ENCODE measurements at places on chromosomes 4 and X.
A peak's percentile ranks its signal among the peaks of the same experiment; 100 is the strongest.

- DNase-seq, result no peak
Observed at GRCh38 chr4:740656-741282, 35.1 kb downstream of the PCGF3 start.

DNA sequence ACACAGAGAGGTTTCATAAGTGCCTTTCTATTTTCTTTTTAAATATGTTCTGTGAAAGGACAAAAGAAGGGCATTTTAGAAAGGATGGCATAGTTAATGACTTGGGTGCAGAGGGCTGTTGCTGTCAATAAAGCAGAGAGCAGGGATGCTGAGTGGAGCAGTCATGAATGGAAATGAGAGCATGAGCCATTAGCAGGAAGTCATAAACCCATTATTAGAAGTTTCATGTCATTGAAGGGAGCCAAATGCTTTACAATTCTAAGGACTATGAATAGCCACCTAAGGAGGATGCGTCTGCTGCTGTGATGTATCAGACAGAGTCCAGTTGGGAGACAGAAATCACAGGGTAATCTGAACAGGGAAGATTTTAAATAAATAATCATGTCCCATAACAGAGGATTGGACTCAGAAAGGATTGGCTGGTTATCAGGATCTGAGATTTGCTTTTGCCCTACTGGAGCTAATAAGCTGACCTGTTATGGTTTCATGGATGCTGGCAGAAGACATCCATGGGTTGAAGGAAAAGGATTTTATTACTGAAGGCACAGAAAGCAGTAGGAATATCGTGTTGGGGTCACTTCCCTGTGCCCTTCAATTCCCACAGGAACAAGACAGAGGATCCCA, 47.5 kb upstream of the WDR19 start:
- no peak for DNase-seq

DNA sequence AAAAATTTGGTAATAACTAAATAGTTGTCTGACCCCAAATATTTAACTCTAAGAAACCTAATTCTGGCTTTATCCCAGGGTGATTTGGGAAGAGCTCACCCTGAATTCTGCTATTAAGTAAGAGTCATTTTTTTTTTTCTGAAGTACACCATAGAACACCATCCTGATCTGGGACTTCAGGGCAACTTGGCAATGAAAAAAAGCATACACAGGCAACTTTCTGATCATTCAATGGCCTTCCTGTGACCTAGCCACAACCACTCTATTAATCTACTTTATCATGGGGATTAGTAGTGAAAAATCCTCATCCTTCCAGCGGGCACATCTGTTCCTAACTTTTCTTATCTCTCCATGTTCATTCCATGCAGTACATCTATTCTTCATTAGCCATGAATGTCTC, 333.2 kb upstream of the MAD2L1 start:
- no peak for DNase-seq

GRCh38 chr4:167642250-167642649, 408.0 kb upstream of the SPOCK3 start:
- no peak for DNase-seq

DNA sequence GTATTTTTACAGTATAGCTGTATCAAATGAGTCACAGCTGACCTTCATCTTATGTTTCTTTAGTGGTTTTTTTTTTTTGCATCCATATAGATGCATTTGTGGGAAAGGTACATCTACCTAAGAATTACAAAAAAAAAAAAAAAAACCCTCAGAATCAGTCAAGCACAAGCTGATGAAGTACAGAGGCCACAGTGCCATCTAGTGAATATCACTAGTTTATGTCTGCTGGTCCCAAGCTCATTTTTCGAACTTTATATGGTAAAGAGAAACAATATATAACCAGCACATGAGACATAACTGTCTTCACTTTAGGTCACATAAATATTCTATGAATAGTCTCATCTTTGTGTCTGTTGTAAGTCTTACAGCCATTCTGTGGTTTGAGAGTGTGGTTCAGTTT, 220.1 kb downstream of the DLG3 start:
- DNase-seq, result peak; percentile 0

- DNase-seq, result no peak
Observed at GRCh38 chrX:4240541-4241194, 527.2 kb upstream of the PRKX start.

- DNase-seq, result peak; percentile 21
Observed at GRCh38 chrX:18828832-18829404, 121.5 kb downstream of the PPEF1 start.

GRCh38 chr4:185394568-185395237, 1.0 kb downstream of the LRP2BP start:
- no peak for DNase-seq

DNA sequence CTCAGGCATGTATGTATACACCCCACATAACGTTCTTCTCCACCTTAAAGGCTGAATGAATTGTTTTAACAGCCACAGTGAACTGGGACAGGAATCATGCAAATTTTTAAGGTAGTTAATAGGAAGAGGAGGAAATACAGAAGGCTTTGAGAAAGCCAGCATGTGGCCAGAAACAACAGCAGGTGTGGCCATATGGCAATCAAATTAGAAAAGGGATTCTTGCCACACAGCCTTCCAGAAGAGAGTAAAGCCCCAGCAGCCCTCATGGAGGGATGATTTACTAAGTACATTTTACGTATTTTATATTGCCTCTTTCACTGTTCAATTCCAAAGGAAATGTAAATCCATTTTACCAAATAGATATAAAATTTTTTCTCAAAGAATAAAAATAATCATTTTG, 792.2 kb downstream of the ADGRL3 start:
- no peak for DNase-seq

DNA sequence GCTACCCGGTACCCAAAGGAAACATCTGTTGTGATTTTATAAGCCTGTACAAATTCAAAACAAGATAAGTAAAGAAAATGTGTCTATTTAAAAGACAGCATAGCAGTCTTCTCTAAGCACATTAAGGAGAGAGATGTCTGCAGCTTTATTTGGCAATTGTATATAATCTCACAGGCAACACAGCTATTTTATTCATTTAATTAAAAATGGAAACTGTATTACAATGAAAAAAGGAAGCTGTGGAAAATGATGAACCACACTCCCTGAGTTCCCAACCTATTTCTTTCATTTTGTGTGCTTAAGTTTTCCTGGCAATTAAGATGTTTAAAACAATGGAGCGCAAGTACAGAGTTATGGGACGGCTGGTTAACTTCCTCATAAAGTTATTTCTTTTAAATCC, 78.4 kb downstream of the CBLL2 start:
- no peak for DNase-seq

- DNase-seq, result peak; percentile 70
Observed at GRCh38 chr4:47926667-47927258, 12.4 kb upstream of the NFXL1 start.

DNA sequence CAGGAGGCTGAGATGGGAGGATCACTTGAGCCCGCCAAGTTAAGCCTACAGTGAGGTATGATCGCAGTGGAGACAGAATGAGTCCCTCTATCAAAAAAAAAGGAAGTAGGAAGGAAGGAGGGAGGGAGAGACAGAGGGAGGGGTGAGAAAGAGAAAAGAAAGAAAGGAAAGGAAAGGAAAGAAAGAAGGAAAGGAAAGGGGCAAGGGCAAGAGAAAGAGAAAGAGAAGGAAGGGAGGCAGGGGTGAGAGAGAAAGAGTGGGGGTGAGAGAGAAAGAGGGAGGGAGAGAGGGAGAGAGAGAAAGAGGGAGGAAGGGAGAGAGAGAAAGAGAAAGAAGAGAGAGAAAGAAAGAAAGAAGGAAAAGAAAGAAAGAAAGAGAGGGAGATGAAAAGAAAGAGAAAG, 13.2 kb downstream of the ELF2 start:
- no peak for DNase-seq
